ENCODE measurements at places on chromosomes 7 and 10.
A peak's percentile ranks its signal among the peaks of the same experiment; 100 is the strongest.

- DNase-seq: no peak
Measured at GRCh38 chr10:84588971-84589370, 260.6 kb downstream of the CCSER2 start.

DNA sequence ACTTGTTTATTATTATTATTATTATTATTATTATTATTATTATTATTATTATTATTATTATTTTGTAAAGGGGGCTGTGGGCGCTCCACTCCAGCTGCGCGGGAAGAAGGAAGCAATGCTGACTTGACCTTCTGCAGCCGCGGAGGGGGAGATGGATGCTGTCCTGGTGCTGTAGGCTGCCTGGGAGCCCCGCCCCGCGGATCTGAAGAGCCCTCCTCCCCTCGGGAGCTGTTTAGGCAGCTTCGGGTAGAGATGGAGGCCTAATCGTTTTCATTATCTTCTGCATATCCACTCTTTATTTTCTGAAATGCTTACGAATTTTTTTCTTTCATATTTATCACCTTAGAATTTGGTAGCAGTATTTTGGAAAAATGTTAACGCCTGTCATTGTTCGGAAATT, 101.2 kb upstream of the KLF6 start:
- no peak for DNase-seq

DNA sequence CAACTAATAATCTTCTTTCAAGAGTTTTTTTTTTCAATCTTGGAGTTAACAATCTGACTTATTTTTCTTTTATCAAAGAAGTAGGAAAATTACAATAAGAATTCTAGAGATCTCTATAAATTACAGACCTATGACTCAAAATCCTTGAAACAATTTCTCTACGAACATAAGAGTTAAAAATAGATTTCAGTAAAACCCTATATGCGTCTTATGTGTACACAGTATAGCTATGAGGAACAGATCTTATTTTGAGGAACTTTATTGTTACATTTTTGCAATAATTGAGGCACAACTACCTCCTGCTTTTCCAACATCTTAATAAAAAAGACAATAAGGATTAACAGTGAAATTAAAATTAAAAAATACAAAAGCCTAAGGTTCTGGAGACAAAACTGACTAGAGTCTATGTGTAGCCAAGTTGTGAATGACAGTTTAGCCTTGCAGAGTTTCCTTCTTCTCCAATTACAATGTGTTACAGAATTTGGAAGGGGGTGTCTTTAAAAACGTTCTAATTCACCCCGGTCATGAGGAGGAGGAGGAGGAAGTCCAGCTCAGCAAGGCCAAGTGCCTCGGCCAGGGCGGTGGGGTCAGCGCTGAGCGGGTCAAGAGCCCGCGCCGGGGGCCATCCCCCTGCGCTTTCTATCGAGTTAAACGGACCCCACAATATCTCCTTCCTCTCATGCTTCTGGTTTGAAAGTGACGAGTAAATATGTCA, 40.5 kb downstream of the AMZ1 start:
- DNase-seq: no peak

DNA sequence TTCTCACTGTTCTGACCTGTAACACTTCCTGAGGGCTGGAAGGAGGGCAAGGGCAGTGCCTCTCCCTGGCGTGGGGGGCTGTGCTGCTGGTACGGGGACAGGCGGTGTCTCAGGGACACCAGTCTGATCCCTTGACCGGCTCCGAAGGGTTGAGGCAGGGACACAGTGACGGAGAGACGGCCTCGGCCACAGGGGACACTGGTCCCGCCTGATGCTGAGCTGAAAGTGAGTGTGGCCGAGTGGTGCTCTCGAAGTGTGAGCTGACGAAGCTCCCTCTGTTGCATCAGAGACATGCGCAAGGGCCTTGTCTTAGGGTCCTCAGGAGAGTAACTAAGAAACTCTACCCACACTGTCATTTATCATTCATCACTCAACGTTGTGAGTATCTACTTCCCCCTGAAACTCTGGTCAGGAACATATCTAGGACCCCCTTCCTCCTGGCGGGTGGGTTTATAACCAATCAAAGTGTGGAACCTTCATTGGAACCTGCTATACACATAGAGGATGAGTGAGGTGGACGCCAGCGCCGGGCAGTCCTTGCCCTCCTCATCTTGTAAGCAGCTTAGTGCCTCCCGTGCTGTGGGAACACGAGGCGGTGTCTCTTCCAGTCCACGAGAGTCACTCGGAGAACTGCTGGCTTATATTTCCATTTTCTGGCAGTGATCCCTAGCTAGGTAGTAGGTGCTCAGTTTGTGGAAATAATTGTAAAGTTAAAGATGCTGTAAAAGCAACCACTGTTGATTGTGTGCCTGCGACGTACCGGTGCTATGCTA, 283.1 kb downstream of the DNAJB6 start:
- DNase-seq: no peak

DNA sequence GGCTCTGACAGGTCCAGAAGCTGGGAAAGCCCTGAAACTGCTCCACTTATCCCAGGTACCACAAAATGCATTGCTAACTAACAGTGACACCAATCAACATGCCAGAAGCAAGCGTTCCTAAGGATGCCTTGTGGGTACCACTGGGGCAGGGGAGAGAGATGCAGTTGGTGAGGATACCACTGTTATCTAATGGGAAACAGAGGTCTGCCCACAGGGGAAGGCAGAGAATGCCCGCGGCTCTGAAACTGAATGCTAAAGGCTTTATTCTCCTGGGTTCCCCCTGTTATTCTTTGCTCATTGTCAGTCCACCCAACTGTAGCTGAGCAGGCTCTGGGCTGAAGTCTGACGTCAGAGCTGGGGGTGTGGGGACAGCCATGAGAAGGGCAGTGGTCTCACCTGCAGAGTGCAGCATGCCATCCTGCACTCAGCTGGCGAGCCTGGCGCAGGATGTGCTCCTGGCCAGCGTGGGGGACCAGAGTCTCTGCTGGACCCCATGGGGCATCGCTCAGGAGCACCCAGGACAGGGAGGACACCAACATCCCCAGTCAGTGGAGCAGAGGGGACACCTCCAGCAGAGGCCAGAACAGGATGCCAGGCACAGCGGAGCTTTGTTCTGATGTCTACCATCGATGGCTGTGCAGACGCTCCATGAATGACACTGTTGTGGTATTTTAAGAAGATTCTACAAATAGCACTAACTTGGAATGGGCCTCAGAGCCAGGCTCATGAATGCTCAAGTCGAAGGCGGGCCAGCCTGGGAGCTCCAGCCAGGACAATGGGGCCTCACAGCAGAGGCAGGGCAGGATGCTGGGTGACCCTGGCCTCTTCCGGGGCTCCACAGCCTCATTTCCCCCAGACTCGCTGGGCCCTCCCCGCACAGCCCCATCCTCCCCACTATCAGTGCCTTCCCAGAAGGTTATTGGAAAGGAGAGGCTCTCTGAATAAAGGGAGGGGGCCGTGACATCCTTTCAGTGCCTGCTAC, 95.8 kb downstream of the ARHGAP22 start:
- no peak for DNase-seq

DNA sequence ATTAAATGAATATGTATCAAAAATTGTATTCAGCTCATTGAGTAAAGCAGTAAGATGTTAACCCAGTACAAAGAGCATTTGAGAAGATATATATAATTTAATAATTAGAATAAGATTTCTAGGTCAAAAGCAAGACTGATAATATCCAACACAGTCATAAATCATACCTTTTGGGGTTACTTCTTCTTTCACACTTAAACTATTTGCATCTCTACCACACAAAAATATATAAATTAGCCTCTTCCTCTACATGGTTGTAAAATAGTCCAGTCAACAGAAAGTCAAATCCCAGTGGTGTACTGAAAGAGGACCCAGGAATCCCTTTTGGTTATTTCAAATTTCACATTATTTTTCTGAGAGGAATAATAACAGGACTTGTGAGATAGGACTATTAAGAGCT, 204.6 kb upstream of the INHBA start:
- no peak for DNase-seq

- peak; percentile 22 for DNase-seq
Measured at GRCh38 chr10:88237896-88238614, 345.1 kb downstream of the RNLS start.

- no peak for DNase-seq
Measured at GRCh38 chr10:13984647-13985155, 346.0 kb downstream of the FRMD4A start.

GRCh38 chr7:18283045-18283444, 212.5 kb upstream of the HDAC9 start:
- peak; percentile 16 for DNase-seq

DNA sequence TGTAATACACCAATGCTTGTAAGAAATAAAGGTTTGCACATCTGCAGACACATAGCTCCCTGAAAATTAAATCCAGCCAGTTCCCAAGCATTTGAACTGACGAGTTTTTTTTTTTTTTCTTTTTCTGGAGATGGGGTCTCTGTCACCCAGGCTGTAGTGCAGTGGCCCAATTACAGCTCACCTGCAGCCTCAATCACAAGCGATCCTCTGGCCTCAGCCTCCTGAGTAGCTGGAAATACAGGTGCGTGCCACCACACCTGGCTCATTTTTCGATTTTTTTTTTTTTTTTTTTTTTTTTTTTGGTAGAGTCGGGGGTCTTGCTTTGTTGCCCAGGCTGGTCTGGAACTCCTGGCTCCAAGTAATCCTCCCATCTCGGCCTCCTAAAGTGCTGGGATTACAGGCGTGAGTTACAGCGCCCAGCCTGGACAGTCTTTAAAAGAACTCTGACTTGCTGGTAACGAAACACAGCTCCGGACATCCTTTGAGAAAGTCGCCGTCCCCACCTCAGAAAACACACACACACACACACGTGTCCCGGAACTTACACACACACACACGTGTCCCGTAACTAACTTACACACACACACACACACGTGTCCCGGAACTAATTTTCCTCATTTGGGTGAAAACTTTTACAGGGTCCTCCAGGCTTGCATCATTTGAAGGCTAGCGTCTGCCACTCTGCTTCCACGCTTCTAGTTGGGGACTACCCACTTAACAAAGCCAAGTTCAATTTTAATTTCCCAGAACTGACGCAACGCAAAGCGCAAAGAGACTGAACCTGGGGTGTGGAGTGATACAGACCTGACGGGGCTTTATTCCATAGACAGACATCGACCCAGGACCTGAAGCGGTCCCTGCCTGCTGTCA, 18.6 kb downstream of the OCM2 start:
- DNase-seq: peak; percentile 74

GRCh38 chr7:20364571-20365196, 34.0 kb downstream of the ITGB8 start:
- DNase-seq: no peak

GRCh38 chr7:141074997-141075396, 1.1 kb downstream of the TMEM178B start:
- DNase-seq: no peak

DNA sequence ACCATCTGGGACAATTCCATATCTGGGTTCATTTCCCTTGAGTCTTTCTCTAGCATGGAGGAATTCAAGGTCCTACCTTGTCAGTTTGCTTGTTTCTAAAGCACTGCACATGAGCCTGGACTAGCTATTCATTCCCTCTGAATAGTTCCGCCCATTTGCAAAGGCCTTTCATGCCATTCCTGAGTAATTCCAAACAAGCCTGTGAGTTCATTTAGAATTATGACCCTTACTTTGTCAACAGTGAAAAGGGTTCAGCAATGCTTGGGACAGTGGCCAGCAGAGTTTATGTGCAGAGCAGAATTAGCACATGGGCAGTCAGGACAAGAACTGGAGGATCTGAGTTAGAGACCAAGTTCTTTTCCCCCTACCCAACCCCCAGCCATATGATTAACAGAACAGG, 27.9 kb upstream of the CRTAC1 start:
- no peak for DNase-seq

DNA sequence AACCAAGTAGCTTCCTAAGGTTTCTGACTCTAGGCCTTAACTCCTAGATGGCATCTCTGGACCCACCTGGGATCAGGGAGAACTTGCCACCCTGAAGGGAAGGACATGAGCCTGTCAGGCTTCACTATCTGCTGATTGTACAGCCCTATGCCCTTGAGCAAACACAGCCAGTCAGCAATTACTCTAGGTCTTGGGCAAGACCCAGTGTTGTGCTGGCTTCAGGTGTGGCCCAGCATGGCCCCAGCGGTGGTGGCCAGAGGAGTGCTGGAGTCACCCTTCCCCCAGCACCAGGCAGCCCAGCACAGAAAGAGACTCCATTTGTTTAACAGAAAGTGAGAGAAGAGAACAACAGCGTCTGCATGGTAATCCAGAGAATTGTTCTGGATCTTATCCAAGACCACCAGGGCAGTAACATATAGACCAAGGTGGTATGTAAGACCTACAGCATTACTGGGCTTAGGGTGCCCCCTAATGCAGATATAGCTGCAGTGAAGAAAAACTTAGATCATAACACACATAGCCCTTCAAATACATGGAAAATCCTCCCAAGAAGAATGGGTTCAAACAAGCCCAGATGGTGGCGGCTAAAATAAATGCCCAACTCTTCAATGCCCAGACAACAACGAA, 207.7 kb downstream of the MAGI2 start:
- DNase-seq: peak; percentile 37

- DNase-seq: no peak
Measured at GRCh38 chr7:36658335-36659171, 65.7 kb downstream of the AOAH start.

GRCh38 chr10:49519717-49520116, 19.2 kb downstream of the ERCC6 start:
- no peak for DNase-seq

DNA sequence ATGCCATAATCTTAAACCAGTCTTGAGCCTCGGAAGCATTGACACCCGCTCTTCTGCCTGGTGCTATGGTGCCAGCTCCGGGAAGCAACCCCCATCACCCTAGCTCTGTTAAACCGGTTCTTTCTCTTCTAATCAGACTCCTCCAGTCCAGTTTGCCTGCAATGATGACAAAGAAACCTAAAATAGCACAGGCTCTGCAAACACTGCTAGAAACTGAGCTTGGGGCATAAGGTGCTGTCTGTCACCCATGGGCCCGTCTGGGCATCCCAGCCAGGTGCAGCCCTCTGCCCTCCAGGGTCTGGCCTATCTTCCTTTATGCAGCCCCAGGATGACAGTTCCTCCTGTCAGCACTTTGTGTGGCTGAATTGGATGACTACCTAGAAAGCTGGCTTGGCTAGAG, 14.2 kb upstream of the CAMK2G start:
- no peak for DNase-seq

DNA sequence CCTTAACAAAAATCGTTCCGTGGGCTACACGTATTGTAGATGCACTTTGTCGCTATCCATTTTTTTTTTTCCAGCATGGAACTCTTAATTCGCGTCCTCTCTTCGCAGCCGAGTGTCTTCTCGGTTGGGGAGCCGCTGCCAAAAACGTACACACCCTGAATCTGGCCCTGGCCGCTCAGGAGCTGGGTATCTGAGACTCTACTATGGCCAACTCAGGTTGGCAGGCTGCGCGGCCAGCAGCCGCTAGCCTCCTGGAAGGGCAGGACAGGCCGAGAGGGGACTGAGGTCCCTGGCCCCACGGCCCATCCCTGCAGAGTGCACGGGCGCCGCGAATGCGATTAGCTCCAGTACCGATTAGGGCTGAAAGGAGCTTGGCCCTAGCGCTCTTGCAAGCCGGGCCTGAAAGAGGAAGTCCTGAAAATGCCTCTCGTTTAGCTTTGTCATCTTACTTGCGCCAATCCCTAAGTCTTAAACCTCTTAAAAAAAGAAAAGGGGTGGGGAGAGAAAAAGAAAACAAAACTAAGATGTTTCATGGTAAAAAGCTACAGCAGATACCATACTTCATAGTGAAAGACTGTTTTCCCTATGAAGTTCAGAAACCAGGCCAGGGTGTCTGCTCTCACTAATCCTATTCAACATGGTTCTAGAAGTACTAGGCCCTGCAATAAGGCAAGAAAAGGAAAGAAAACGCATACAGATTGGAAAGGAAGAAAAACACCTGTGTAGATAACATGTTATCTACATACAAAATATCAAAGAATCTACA, 113.2 kb upstream of the RHEB start:
- peak; percentile 91 for DNase-seq

All from OCI-M1 (cell line).